ENCODE measurements at places on chromosomes 12 and 14.
A peak's percentile ranks its signal among the peaks of the same experiment; 100 is the strongest.

- peak overlapping the region; percentile 73 for H3K27ac ChIP-seq
- H3K36me3 ChIP-seq, result no peaks in the 10 kb centered on the region
- H3K4me3 ChIP-seq, result no peak overlapping the region
- H3K4me1 ChIP-seq, result peaks cover 7% of the 10 kb centered on the region
- no peaks in the 10 kb centered on the region for H3K27me3 ChIP-seq
- no peak for DNase-seq
Measured at GRCh38 chr14:104394409-104394851, 185.1 kb upstream of the C14orf180 start.

DNA sequence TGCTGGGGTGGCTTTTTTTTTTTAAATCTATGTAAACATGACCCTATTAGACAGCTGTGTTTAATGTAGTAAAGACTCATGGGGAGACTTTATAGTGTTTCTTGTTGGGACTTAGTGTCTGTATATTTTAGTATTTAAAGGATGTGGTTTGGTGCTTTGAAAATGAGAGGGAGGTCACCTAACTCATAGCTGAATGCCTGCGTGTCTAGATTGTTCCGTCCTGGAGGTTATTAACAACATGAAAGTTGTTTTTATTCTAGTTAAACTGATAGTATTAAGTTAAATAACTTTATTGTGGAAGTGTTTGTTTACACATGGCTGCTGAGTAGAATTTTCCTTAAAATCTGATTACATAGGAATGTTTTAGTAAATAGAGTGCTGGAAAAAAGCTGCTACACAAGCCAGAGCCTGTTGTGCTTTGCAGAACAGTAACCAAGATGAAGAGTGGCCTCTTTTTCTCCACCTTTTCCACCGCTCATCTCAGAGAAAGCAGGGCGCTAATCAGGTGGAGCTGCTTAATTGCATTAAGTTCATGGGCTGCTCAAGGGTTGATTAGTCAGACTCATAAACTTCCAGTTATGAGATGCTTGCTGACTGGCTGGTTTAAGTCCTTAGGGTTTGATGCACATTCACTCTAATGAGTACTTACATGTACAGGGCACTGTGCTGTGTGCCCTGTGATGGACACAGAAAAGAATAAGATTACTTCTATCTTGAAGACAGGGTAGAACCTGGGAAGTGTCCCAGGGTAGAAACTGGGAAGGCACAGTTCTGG, 62.7 kb downstream of the FBXO34 start:
- DNase-seq, result no peak
- H3K27me3 ChIP-seq, result no peaks in the 10 kb centered on the region
- no peaks in the 10 kb centered on the region for H3K36me3 ChIP-seq
- H3K4me3 ChIP-seq, result no peak overlapping the region
- H3K4me1 ChIP-seq, result peaks cover 54% of the 10 kb centered on the region

GRCh38 chr14:29007990-29008389, 241.4 kb downstream of the FOXG1 start:
- H3K36me3 ChIP-seq, result no peaks in the 10 kb centered on the region
- H3K27ac ChIP-seq, result no peak overlapping the region
- H3K4me3 ChIP-seq, result no peak overlapping the region
- no peaks in the 10 kb centered on the region for H3K4me1 ChIP-seq
- DNase-seq, result no peak

- DNase-seq, result no peak
- H3K27ac ChIP-seq, result no peak overlapping the region
- no peak overlapping the region for H3K4me3 ChIP-seq
- H3K27me3 ChIP-seq, result no peaks in the 10 kb centered on the region
- peaks cover 5% of the 10 kb centered on the region for H3K36me3 ChIP-seq
Measured at GRCh38 chr14:22926316-22926715, 2.9 kb downstream of the PRMT5 start.

DNA sequence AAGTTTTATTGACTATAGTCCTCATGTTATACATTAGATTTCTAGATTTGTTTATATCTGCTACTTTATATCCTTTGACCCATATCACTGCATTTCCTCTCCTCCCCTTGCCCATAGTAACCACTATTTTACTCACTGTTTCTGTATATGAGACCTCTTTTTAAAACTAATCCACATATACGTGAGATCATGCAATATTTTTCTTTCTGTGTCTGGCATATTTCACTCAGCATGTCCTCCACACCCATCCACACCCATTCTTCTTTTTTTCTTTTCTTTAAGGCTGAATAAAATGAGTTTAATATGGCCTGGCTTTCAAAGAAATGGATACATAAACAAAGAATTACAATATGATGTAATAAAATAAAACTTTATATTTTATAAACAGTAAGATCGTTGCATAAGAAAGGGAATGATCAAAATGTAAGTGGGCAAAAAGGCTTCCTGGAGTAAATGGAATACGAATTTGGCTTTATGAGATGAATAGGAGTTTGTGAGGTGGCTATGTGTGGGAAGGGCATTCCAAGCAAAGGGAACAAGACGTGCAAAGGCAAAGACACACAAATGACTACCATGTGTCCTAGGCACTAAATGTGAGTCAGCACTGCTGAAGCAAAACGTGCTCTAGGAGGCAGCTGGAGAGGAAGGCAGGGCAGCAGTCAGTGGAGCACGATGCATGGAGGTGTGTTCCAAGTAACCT, 53.2 kb upstream of the HIF1A start:
- H3K27me3 ChIP-seq, result no peaks in the 10 kb centered on the region
- no peak for DNase-seq
- H3K4me1 ChIP-seq, result peaks cover 2% of the 10 kb centered on the region
- H3K4me3 ChIP-seq, result no peak overlapping the region
- H3K36me3 ChIP-seq, result no peaks in the 10 kb centered on the region
- H3K27ac ChIP-seq, result no peak overlapping the region

- peaks cover 15% of the 10 kb centered on the region for H3K27me3 ChIP-seq
- H3K4me3 ChIP-seq, result peak overlapping the region; percentile 41
- no peaks in the 10 kb centered on the region for H3K36me3 ChIP-seq
- no peak overlapping the region for H3K27ac ChIP-seq
Measured at GRCh38 chr14:71931492-71932228, 569 bp upstream of the RGS6 start.

GRCh38 chr12:54622463-54623183, 12.1 kb downstream of the LACRT start:
- H3K27ac ChIP-seq, result no peak overlapping the region
- no peaks in the 10 kb centered on the region for H3K36me3 ChIP-seq
- H3K4me3 ChIP-seq, result no peak overlapping the region
- no peaks in the 10 kb centered on the region for H3K4me1 ChIP-seq
- peaks cover 8% of the 10 kb centered on the region for H3K27me3 ChIP-seq
- no peak for DNase-seq

- no peak for DNase-seq
- H3K4me3 ChIP-seq, result no peak overlapping the region
- no peaks in the 10 kb centered on the region for H3K4me1 ChIP-seq
- no peaks in the 10 kb centered on the region for H3K36me3 ChIP-seq
Measured at GRCh38 chr14:32666308-32666707, 272.4 kb upstream of the NPAS3 start.

- no peak for DNase-seq
- no peaks in the 10 kb centered on the region for H3K4me1 ChIP-seq
- H3K4me3 ChIP-seq, result no peak overlapping the region
- H3K27me3 ChIP-seq, result no peaks in the 10 kb centered on the region
- no peak overlapping the region for H3K27ac ChIP-seq
- H3K36me3 ChIP-seq, result no peaks in the 10 kb centered on the region
Measured at GRCh38 chr12:74204236-74204635, 333.4 kb upstream of the ATXN7L3B start.

DNA sequence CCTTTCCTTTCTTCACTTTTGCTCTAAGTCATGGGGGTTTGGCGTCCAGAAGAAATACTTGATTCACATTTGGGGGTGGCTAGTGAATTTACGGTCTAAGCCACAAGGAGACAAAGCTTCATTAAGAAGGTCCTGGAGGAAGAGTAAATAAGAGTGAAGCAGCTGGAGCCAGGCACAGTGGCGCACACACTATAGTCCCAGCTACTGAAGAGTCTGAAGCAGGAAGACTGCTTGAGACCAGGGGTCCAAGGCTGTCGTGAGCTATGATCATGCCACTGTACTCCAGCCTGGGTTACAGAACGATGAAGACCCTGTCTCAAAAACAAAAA, 23.3 kb downstream of the ACTN1 start:
- no peaks in the 10 kb centered on the region for H3K27me3 ChIP-seq
- DNase-seq, result no peak
- no peak overlapping the region for H3K27ac ChIP-seq
- peaks cover 74% of the 10 kb centered on the region for H3K4me1 ChIP-seq
- H3K36me3 ChIP-seq, result no peaks in the 10 kb centered on the region

DNA sequence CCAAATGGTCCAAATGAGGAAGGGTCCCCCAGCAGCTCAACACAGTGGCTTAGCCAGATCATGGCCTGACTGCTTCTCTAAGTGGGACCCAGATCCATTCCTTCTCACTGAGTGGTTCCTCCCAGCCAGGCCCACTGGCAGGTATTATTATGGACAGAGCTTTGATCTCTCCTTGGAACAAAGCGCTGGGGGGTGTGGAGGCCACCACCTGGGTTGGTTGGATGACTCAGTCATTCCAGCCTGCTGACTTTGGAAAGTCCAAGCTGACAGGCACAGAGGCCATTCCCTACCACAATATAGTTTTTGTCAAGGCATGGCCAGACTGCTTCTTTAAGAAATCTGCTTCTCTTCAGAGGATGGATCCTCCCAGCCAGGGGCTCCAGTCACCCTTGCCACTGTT, 341.1 kb downstream of the BTG1 start:
- H3K4me1 ChIP-seq, result no peaks in the 10 kb centered on the region
- H3K4me3 ChIP-seq, result no peak overlapping the region
- H3K27ac ChIP-seq, result no peak overlapping the region
- no peak for DNase-seq

- H3K36me3 ChIP-seq, result peaks cover 63% of the 10 kb centered on the region
- H3K27ac ChIP-seq, result no peak overlapping the region
- no peaks in the 10 kb centered on the region for H3K27me3 ChIP-seq
- H3K4me3 ChIP-seq, result no peak overlapping the region
- H3K4me1 ChIP-seq, result no peaks in the 10 kb centered on the region
Measured at GRCh38 chr12:109493938-109494337, 16.5 kb downstream of the UBE3B start.

DNA sequence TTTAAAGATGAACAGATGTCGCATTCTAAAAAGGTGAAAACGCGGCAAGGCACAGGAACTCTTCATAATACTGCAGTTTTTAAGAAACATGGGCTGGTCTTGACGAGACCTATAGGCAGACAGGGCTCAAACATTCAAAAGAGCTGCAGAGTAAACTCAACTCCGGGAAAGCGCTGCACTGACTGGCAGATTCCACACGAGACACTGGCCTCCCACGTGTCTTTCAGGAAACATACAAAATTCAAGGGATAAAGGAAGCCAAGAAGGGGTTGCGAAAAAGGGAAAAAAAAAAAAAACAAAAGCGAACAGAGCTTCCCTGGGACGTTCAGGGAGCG, 614 bp upstream of the ARF6 start:
- DNase-seq, result peak; percentile 45
- peaks cover 20% of the 10 kb centered on the region for H3K4me1 ChIP-seq
- H3K27ac ChIP-seq, result peak overlapping the region; percentile 98
- peak overlapping the region; percentile 99 for H3K4me3 ChIP-seq

- no peaks in the 10 kb centered on the region for H3K36me3 ChIP-seq
- no peaks in the 10 kb centered on the region for H3K4me1 ChIP-seq
- no peaks in the 10 kb centered on the region for H3K27me3 ChIP-seq
- no peak for DNase-seq
Measured at GRCh38 chr14:55968741-55969140, 149.5 kb upstream of the PELI2 start.

DNA sequence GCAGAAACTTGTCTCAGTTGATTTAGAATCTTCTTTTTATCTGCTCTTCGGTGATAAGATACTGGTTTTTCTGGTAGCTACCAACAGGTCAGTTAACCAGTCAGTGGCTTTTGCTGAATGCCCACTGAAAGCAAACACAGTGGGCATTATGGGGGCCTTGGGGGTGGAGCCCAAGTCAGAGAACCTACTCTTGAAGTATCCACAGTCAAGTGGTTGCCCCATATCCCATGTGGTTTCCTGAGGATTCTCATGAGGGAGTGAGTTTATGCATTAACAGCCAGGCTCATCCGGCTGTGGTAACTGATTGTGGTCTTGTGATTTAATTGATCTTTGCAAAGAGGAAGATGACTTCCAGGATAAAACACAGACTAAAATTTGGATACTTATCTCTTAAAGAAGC, 83.7 kb downstream of the ST8SIA1 start:
- no peak overlapping the region for H3K4me3 ChIP-seq
- no peaks in the 10 kb centered on the region for H3K36me3 ChIP-seq
- no peaks in the 10 kb centered on the region for H3K27me3 ChIP-seq
- DNase-seq, result no peak

- peaks cover 36% of the 10 kb centered on the region for H3K4me1 ChIP-seq
- no peak overlapping the region for H3K27ac ChIP-seq
- H3K27me3 ChIP-seq, result no peaks in the 10 kb centered on the region
Measured at GRCh38 chr14:60254176-60254575, 5.2 kb downstream of the PPM1A start.

- DNase-seq, result no peak
- no peak overlapping the region for H3K27ac ChIP-seq
- peaks cover 63% of the 10 kb centered on the region for H3K27me3 ChIP-seq
- no peaks in the 10 kb centered on the region for H3K4me1 ChIP-seq
- H3K4me3 ChIP-seq, result no peak overlapping the region
Measured at GRCh38 chr12:49331380-49332222, 5.4 kb downstream of the C1QL4 start.

DNA sequence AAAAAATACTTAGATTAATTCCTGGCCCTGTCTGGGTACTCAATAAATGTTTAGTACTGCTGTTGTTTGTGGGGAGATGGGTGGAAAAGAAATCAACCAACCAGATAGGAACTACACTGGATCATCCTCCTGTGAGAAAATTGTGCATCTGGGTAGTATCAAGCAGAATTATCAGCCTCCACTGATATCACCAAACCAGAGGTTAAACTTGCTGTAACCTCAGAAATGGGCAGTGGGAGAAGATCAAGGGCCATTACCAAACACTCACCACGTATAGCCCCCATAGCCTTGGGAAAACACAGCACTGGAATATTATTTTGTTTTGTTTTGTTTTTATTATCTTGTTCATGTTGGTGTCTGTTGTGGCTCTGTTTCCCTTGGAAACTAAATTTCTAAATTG, 19.7 kb downstream of the VEZT start:
- H3K27me3 ChIP-seq, result no peaks in the 10 kb centered on the region
- DNase-seq, result no peak
- H3K4me1 ChIP-seq, result no peaks in the 10 kb centered on the region
- H3K27ac ChIP-seq, result no peak overlapping the region
- H3K4me3 ChIP-seq, result no peak overlapping the region
- H3K36me3 ChIP-seq, result peaks cover 1% of the 10 kb centered on the region

- no peaks in the 10 kb centered on the region for H3K4me1 ChIP-seq
- H3K27me3 ChIP-seq, result peaks cover 4% of the 10 kb centered on the region
- DNase-seq, result no peak
- H3K27ac ChIP-seq, result no peak overlapping the region
- no peak overlapping the region for H3K4me3 ChIP-seq
Measured at GRCh38 chr14:76313303-76313702, 62.6 kb upstream of the ESRRB start.

DNA sequence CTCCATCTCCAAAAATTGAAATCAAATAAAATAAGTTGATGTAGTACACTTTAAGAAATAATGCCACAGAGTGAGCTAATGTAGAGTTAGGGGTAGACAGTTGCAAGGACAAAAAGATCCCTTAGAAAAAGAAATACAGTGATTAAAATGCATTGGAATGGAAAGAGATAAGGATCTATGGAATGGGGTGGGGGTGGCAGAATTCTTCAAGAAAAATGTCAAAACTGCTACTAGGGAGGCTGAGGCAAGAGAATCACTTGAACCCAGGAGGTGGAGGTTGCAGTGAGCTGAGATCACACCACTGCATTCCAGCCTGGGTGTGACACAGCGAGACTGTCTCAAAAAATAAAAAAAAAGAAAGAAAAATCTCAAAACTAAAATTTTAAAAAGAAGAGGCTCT, 6.5 kb downstream of the OLR1 start:
- no peaks in the 10 kb centered on the region for H3K4me1 ChIP-seq
- no peak overlapping the region for H3K4me3 ChIP-seq

- H3K27ac ChIP-seq, result no peak overlapping the region
- no peaks in the 10 kb centered on the region for H3K4me1 ChIP-seq
- no peak overlapping the region for H3K4me3 ChIP-seq
- no peaks in the 10 kb centered on the region for H3K36me3 ChIP-seq
Measured at GRCh38 chr14:66081594-66082376, 404.4 kb upstream of the CCDC196 start.

Measured in T-cell (primary cell).